Colonic mucosa (tissue), 4 donors: ENCODE measurements at places on chromosomes 2 and 18.

- no peak for DNase-seq
Measured at GRCh38 chr2:147293991-147294824, 550.6 kb upstream of the ACVR2A start.

- DNase-seq = no peak
Measured at GRCh38 chr2:16853088-16853487, 187.5 kb upstream of the CYRIA start.

GRCh38 chr2:128578406-128579390, 260.0 kb upstream of the HS6ST1 start:
- DNase-seq = no peak

DNA sequence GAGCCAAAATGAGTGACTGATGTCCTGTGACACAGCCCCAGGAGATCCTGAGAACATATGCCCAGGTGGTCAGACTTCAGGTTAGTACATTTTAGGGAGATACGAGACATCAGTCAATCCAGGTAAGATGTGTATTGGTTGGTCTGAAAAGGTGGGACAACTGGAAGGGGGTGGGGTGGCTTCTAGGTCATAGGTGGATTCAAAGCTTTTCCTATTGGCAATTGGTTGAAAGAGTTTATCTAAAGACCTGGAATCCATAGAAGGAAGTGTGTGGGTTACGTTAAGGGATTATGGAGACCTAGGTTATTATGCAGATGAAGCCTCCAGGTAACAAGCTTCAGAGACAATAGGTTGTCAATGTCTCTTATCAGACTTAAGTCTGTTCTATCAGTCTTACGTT, 136.5 kb downstream of the ZNF532 start:
- no peak for DNase-seq

- DNase-seq = no peak
Measured at GRCh38 chr2:58514252-58514651, 273.1 kb upstream of the FANCL start.

GRCh38 chr2:9473985-9474360, 378 bp upstream of the IAH1 start:
- peak; percentile 67 for DNase-seq

- DNase-seq = no peak
Measured at GRCh38 chr2:45435316-45435715, 175.8 kb downstream of the SRBD1 start.

GRCh38 chr2:143397884-143398614, 268.8 kb downstream of the ARHGAP15 start:
- no peak for DNase-seq
